ENCODE measurements at places on chromosomes 7 and 10. TPM values are rescaled to one million over a fixed set of nuclear protein-coding genes. Genes with fewer than 3 reads are reported as not detected.

- peaks cover 48% of the 10 kb centered on the region for H3K36me3 ChIP-seq
- H3K4me1 ChIP-seq: no peaks in the 10 kb centered on the region
- no peak overlapping the region for H3K4me3 ChIP-seq
- no peak overlapping the region for H3K27ac ChIP-seq
- no peak for DNase-seq
Measured at GRCh38 chr10:119455609-119456434, 86.7 kb downstream of the RGS10 start.

DNA sequence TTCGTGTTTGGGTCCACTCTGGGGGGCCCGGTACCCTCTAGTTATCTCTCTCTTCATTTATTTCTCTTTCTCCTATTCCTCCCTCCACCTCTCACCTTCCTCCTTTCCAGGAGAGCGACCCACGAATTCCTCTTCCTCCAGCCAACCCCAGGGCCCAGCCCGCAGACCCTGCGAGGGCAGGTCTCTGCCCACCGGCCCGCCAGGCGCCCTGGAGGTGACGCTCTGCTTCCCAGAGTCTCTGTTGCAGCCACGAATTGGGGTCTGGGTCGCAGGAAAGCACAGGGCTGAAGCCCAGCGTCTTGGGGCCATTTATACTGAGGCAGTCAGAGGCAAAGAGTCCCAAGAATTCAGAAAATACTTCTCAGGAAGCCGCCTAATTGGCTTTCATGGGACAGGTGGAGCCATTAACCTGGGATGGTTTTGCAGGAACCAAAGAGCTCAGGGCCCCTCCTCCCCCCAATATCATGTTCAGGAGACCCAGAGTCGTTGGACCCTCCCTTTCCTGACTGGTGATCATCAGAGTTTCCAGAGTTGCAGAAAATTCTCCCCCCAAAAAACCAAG, 2.7 kb upstream of the EN2 start:
- no peak for DNase-seq
- peaks cover 95% of the 10 kb centered on the region for H3K27me3 ChIP-seq
- H3K36me3 ChIP-seq: no peaks in the 10 kb centered on the region
- H3K4me3 ChIP-seq: no peak overlapping the region
- peaks cover 20% of the 10 kb centered on the region for H3K4me1 ChIP-seq

- DNase-seq: no peak
- H3K27me3 ChIP-seq: no peaks in the 10 kb centered on the region
- H3K27ac ChIP-seq: no peak overlapping the region
- no peak overlapping the region for H3K4me3 ChIP-seq
- H3K4me1 ChIP-seq: no peaks in the 10 kb centered on the region
Measured at GRCh38 chr7:135448753-135449152, 61.1 kb downstream of the CNOT4 start.

TFR2 gene
- total RNA-seq: 0.59 TPM

DNA sequence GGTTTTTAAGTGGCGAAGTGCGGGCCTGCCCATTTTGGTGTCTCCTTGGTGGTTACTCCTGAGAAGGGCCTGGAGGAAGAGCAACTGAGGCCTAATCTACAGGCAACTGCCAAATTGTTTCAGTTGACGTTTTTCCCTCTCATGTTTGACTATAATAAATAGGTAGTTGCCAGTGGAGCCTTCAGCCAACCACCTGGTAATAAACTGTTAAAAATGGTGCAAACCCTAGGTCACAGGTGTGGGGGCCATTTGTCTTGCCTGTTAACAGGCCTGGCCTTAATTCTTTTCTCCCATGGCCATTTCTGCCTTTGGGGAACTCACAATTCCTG, 3.7 kb downstream of the IKZF1 start:
- no peaks in the 10 kb centered on the region for H3K4me1 ChIP-seq
- H3K36me3 ChIP-seq: no peaks in the 10 kb centered on the region
- DNase-seq: no peak
- H3K27ac ChIP-seq: no peak overlapping the region
- H3K27me3 ChIP-seq: peaks cover 16% of the 10 kb centered on the region
- no peak overlapping the region for H3K4me3 ChIP-seq

GRCh38 chr7:129591868-129592267, 19.7 kb upstream of the NRF1 start:
- no peak for DNase-seq
- no peak overlapping the region for H3K27ac ChIP-seq
- H3K4me3 ChIP-seq: no peak overlapping the region
- no peaks in the 10 kb centered on the region for H3K27me3 ChIP-seq
- H3K36me3 ChIP-seq: no peaks in the 10 kb centered on the region

DNA sequence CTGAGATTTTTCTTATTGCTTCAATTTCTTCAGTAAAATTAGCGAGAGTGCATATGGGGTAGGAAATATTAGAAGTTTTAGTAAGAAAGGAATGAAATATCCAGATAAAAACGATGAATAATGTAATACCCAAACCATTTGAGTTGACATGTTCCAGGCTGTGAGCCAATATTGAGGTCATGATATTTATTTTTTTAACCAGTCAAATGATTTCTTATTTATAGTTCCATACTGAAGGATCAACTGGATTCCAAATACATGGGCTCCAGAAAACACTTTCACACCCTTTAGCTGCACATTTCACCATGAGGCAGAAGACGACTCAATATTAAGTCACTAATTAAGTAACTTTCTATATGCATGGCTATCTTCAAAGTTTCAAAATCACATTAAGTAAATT, 312.5 kb downstream of the PPP1R3A start:
- no peaks in the 10 kb centered on the region for H3K27me3 ChIP-seq
- no peak overlapping the region for H3K27ac ChIP-seq
- DNase-seq: no peak
- no peaks in the 10 kb centered on the region for H3K36me3 ChIP-seq

KIAA1549 gene
- 2.1 TPM for total RNA-seq

DNA sequence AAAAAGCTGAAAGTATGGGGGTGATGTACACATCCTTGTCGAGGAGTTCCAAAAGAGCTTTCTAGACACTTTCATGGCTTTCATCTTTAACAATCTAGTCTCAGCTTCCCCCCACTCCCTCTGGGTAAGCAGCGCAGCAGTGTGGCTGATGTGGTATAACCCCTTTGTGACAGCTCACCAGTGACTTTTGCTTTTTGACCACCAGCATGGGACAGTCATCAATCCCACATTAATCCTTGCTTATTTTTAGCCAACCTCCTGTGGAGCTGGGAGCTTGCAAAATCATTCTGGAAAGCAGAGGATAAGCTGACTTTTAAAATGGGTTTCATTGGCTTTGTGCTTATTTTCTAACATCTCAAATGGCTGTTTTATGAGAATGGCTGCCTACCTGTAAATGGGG, 272.7 kb downstream of the HDAC9 start:
- no peak overlapping the region for H3K4me3 ChIP-seq
- H3K27ac ChIP-seq: no peak overlapping the region
- no peaks in the 10 kb centered on the region for H3K4me1 ChIP-seq
- H3K27me3 ChIP-seq: no peaks in the 10 kb centered on the region

NKX2-3 gene
- not detected for total RNA-seq

SAP25 gene
- 2.3 TPM for total RNA-seq

DNA sequence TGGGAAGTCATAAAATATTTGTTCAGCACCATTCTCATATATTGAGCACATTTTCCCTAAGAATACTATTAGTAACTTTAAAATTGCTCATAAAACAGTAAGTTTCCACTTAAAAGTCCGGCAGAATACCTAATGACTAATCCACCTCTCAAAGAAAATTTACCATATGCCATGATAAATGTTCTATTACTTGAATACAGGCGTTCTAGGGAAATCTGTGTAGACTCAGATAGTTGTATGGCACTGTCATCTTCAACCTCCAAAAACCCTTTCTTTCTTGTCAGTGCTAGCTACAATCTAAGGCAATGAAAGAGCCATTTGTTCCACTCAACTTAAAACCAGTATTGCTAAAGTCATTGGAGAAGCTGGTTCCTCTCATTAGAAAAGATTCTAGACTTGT, 7.3 kb downstream of the GPR37 start:
- DNase-seq: no peak
- H3K27ac ChIP-seq: no peak overlapping the region
- H3K27me3 ChIP-seq: peaks cover 13% of the 10 kb centered on the region
- H3K36me3 ChIP-seq: no peaks in the 10 kb centered on the region
- no peak overlapping the region for H3K4me3 ChIP-seq

DNA sequence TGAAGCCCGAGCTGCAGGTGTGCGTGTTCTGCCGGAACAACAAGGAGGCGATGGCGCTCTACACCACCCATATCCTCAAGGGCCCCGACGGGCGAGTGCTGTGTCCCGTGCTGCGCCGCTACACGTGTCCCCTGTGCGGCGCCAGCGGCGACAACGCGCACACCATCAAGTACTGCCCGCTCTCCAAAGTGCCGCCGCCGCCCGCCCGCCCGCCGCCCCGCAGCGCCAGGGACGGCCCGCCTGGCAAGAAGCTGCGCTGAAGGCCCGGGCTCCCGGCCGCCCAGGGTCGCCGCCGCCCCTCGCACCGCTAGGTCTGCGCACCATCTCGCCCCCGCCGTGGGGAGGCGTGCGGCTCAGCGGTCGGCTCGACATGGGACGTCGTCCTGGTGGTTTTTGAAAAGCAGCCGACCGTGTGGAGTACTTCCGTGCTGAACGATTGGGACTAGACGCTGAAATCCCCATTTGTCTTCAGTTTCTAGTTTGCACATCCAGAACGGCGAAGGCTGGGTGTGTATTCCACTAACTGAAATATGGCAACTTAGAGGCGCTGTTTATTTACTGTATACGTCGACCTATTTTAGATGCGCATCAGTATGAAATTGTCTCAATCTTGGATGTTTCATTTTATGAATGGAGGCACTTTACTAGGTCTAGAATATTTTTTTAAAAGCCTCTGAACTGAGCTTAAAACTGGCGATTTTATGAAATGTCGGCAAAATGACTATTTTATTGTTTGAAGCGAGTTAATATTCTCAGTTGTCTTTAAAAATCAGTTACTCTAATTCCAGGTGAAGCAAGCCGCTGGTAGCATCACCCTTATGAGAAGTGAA, 1.1 kb downstream of the NANOS1 start:
- no peak overlapping the region for H3K27ac ChIP-seq
- peaks cover 18% of the 10 kb centered on the region for H3K4me1 ChIP-seq
- DNase-seq: peak; percentile 41
- peak overlapping the region; percentile 79 for H3K4me3 ChIP-seq
- no peaks in the 10 kb centered on the region for H3K27me3 ChIP-seq

DNA sequence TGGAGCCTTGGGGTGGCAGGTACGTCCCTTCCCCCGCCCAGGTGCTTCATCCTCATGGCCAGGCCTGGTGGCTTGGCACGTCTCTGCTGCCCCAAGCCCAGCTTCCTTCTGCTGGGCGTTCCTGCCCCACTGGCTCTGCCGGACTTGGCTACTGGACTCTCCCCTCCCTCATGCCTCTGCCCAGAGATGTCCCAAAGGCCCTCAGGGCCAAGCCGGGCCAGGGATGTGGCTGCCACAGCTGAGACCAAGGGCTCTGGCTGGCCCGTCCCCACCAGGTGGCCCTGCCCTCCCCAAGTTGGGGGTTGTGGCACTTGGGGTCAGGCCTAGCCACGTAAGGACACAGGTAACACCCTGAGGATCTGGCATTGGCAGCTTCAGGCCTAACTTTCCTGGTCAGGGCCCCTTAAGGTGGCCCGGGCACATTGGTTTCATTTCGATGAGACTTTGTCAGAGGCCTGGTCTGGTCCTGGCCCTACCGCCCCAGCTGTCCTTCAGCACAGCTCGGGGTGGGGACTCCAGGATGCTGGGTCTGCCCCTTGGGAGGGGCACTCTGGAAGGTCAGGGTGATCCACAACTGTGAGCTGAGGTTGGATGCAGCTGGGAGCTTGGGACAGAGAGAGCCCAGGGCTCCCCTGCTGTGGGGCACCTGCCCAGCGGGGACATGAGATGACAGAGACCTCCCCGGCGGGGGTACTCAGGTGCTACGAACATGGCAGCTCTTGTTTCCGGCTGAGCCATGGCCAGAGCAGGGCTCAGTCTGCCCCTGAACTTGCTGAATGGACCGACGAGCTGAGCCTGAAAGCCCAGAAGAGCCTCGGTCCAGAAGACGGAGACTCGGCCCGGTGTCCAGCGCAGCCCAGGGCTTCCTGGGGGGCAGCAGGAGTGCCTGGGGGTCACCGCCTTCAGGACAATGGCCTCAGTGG, 2.9 kb downstream of the BHLHA15 start:
- no peaks in the 10 kb centered on the region for H3K4me1 ChIP-seq
- H3K4me3 ChIP-seq: no peak overlapping the region
- DNase-seq: no peak
- peaks cover 26% of the 10 kb centered on the region for H3K36me3 ChIP-seq
- no peak overlapping the region for H3K27ac ChIP-seq

DNA sequence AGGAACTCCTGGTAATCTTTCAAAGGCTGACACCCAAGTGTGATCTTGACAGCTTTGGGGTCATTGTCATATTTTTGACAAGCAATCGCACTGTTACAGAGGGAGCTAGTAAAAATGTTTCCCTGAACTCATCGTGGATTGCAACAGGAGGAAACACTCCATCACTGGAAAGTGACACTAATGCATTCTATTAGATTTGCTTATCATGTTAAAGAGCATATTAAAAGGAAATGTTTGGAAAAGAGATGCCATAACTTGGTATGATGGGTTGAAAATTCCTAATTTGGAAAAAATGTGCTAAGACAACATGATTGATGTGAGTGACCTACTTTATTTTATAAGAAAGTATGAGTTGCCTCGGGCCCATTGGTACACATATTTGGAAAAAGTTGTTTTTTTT, 22.7 kb upstream of the EMX2 start:
- H3K4me1 ChIP-seq: no peaks in the 10 kb centered on the region
- peaks cover 80% of the 10 kb centered on the region for H3K27me3 ChIP-seq
- DNase-seq: no peak
- H3K4me3 ChIP-seq: no peak overlapping the region
- no peaks in the 10 kb centered on the region for H3K36me3 ChIP-seq
- no peak overlapping the region for H3K27ac ChIP-seq

Data from heart left ventricle (tissue), 16 donors.